Stomach (tissue), 19 donors: ENCODE measurements at places on chromosomes 7 and 10. TPM values are rescaled to one million over a fixed set of nuclear protein-coding genes. Genes with fewer than 3 reads are reported as not detected.

DNA sequence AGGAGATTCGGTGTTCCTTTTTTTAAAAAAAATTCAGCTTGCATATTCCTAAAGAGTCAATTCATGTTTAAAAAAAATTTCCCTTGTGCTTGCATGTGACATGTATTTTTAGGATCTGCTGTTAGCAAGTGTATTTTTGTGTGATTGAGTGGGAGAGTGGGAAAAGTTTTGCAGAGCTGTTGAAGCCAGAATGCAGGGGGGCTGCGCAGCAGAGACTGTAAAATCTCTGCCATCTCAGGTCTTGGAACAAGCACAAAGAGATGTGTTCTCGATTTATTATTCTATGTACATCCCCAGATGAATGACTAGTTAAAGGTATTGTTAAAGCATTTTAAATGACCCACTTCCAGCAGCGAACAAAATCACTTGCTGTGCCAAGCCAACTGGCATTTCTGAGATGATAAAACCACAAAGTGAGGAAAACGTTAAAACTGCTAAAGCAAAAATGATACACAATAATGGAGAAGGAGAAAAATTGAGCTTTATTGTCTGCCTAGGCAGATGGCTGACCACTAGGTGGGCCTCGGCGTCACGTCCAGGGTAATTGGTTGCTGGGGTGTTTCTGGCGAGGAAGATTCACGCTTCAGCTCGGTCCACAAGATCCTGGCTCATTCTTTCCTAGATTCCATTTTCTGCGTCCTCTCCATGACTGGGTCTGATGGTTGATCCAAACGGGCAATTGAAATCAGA lies 67.0 kb upstream of the ATRNL1 start:
- DNase-seq: no peak
- H3K27ac ChIP-seq: no peak overlapping the region
- no peaks in the 10 kb centered on the region for H3K36me3 ChIP-seq
- H3K27me3 ChIP-seq: no peaks in the 10 kb centered on the region

The DNA2 gene
- polyA plus RNA-seq: 0.31 TPM

DNA sequence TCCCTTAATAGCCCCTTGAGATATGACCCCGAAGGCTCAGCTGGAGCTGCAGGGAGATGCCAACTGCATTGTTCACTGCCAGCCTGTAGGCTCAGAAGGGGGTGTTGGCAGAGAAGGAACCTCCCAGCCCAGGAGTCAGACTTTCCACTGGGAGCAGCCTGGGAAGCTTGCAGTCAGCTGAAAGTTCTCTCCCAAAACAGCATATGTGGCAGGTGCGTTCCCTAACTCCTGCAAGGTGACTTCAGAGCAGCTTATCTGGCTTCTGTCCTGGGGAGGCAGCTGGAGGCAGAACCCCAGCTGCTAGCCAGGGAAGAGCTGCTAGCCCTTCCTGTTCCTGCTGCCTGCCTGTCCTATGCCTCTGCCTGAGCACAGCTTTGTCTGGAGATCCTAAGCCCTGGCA lies 8.1 kb downstream of the SFTPA2 start:
- H3K27ac ChIP-seq: no peak overlapping the region
- DNase-seq: no peak
- H3K27me3 ChIP-seq: no peaks in the 10 kb centered on the region

- no peaks in the 10 kb centered on the region for H3K27me3 ChIP-seq
- H3K4me3 ChIP-seq: peak within 1 kb of the TSS; percentile 48
- peak within 1 kb of the TSS; percentile 16 for H3K27ac ChIP-seq
- H3K4me1 ChIP-seq: peaks cover 12% of the 10 kb centered on the region
- no peaks in the 10 kb centered on the region for H3K36me3 ChIP-seq
Measured at GRCh38 chr7:117479225-117480054, at the start of gene CFTR. TSS of gene CFTR (plus strand) at chr7:117480025. CDS start at chr7:117480095, 70 bp downstream.

The PRKG1 gene
- 7.9 TPM for polyA plus RNA-seq

DNA sequence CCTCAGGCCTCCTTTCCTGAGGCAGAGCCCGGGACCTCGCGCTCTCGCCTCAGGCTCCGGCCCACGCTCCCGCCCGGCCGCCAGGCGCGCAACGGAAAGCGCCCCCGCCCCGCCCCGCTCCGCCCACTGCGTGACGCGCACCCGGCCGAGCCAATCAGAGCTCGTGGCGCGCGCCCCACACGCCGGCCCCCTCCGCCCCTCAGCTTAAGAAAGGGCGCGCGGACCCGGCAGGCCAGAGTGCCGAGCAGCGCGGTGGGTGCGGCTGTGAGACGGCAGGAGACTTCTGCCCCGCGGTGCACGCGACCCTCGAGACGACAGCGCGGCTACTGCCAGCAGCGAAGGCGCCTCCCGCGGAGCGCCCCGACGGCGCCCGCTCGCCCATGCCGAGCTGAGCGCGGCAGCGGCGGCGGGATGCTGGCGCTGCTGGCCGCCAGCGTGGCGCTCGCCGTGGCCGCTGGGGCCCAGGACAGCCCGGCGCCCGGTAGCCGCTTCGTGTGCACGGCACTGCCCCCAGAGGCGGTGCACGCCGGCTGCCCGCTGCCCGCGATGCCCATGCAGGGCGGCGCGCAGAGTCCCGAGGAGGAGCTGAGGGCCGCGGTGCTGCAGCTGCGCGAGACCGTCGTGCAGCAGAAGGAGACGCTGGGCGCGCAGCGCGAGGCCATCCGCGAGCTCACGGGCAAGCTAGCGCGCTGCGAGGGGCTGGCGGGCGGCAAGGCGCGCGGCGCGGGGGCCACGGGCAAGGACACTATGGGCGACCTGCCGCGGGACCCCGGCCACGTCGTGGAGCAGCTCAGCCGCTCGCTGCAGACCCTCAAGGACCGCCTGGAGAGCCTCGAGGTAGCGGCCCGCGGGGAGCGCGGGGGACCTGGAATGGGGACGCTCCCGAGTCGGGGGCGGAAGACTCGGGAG lies at the start of gene NPTX2:
Gene NPTX2 (plus strand): TSS at position 235 of the 909 bp plus-strand sequence. CDS start 177 bp downstream, at position 412.
- peaks cover 9% of the 10 kb centered on the region for H3K27me3 ChIP-seq
- H3K27ac ChIP-seq: no peak within 1 kb of the TSS
- peaks cover 39% of the 10 kb centered on the region for H3K4me1 ChIP-seq
- H3K4me3 ChIP-seq: peak within 1 kb of the TSS; percentile 43
- no peak for DNase-seq

GRCh38 chr10:48941427-48942075 lies 1.9 kb upstream of the LRRC18 start:
- H3K4me3 ChIP-seq: no peak overlapping the region
- H3K4me1 ChIP-seq: no peaks in the 10 kb centered on the region
- H3K36me3 ChIP-seq: no peaks in the 10 kb centered on the region
- no peaks in the 10 kb centered on the region for H3K27me3 ChIP-seq
- H3K27ac ChIP-seq: no peak overlapping the region

The ATOH7 gene
- polyA plus RNA-seq: 0.30 TPM

DNA sequence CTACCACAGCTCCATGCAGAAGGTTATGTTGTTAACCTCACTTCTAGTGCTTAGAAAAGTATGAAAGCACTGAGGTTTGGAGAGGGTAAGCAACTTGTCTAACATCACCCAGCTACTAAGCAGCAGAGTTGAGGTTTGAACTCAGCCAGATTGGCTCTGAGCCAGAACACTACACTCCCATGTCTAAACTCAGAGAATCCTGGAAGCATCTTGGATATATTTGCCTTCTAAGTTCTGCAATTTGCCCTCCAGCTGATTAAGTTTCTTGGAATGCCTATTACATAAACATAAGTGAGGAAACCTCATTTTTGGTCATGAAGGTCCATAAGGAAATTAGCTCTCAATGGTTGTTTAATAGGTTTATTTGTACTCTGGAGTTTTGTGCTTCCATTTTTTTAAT lies 78.1 kb upstream of the PHYHIPL start:
- H3K27me3 ChIP-seq: no peaks in the 10 kb centered on the region
- no peaks in the 10 kb centered on the region for H3K4me1 ChIP-seq
- no peaks in the 10 kb centered on the region for H3K36me3 ChIP-seq
- DNase-seq: no peak

- no peak for DNase-seq
- H3K27me3 ChIP-seq: no peaks in the 10 kb centered on the region
- H3K36me3 ChIP-seq: no peaks in the 10 kb centered on the region
- no peak overlapping the region for H3K27ac ChIP-seq
- no peak overlapping the region for H3K4me3 ChIP-seq
Measured at GRCh38 chr10:86182595-86182994, 184.0 kb downstream of the GRID1 start.

The PTPRZ1 gene
- 2.7 TPM for polyA plus RNA-seq

The EGR2 gene
- 0.46 TPM for polyA plus RNA-seq

GRCh38 chr10:132848291-132848701 lies 62.3 kb upstream of the NKX6-2 start:
- H3K27me3 ChIP-seq: peaks cover 47% of the 10 kb centered on the region
- peak; percentile 60 for DNase-seq
- H3K4me3 ChIP-seq: peak overlapping the region; percentile 35
- peak overlapping the region; percentile 40 for H3K27ac ChIP-seq
- H3K4me1 ChIP-seq: peaks cover 27% of the 10 kb centered on the region
- H3K36me3 ChIP-seq: no peaks in the 10 kb centered on the region

DNA sequence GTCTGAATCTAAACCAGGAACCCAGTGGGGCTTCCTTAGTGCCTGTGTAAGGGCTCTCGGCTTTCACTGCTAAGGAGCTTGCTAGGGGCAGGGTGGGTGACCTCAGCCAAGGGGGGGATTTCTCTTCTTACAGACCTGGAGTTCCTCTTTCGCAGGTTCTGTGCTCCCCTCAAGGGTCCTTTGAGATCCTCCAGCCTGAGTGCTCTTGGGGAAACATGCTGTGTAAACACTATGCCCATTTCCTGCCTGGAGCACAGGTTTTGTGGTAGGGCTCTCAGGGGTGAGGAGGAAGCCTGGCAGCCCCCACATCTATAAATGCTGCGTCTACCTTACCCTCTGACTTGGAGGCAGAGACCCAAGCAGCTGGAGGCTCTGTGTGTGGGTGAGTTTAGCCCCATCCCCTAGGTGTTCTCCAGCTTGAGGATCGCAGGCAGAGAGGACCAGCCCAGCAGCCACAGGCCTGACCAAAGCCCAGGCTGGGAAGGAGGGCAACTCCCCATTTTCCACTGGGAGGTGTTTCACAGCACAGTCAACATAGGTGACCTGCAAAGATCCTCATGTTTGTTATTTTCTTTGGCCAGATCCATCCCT lies at the start of gene SFTPA1:
Gene SFTPA1 (plus strand): TSS at position 339 of the 591 bp plus-strand sequence. CDS start 887 bp downstream, outside the sequence.
- H3K4me3 ChIP-seq: no peak within 1 kb of the TSS
- no peaks in the 10 kb centered on the region for H3K27me3 ChIP-seq
- no peak for DNase-seq
- H3K36me3 ChIP-seq: no peaks in the 10 kb centered on the region
- H3K27ac ChIP-seq: no peak within 1 kb of the TSS

The TFEC gene
- polyA plus RNA-seq: 1.4 TPM

- no peaks in the 10 kb centered on the region for H3K27me3 ChIP-seq
- no peak overlapping the region for H3K27ac ChIP-seq
- peaks cover 50% of the 10 kb centered on the region for H3K4me1 ChIP-seq
- H3K36me3 ChIP-seq: no peaks in the 10 kb centered on the region
- no peak overlapping the region for H3K4me3 ChIP-seq
Measured at GRCh38 chr10:75428434-75429158, 2.8 kb upstream of the LRMDA start.

The CCDC3 gene
- polyA plus RNA-seq: 2.7 TPM

DNA sequence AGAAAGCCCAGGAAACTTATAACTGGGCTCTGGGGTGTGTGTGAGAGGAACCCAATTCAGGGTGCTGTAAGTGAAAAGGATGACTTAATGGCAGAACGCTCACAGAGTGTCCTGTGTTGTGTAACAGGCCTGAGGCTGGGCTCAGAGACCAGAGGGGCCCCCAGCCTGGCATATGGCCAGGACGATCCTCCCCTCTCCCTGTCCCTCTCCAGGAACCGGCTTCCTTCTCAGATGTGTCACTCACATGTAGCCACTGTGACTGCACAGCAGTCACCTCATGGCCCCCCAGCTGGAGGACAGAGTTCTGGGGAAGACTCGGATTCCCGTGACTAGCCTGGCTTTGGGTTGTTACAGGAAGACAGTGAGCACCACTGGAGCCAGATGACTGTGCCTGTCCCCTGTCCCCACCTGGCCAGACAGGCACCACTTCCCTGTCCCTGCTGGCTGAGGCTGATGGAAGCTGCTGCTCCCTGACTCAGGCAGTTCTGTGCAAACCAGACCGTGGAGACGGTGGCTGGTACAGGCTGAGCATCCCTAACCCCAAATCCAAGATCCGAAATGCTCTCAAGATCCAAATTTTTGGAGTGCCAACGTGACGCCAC lies 220.5 kb downstream of the MLLT10 start:
- no peaks in the 10 kb centered on the region for H3K27me3 ChIP-seq
- DNase-seq: no peak
- no peak overlapping the region for H3K27ac ChIP-seq
- H3K4me3 ChIP-seq: no peak overlapping the region
- peaks cover 7% of the 10 kb centered on the region for H3K4me1 ChIP-seq

GRCh38 chr10:77867124-77867719 lies 59.3 kb downstream of the DLG5 start:
- peaks cover 25% of the 10 kb centered on the region for H3K36me3 ChIP-seq
- H3K4me3 ChIP-seq: no peak overlapping the region
- no peak for DNase-seq

DNA sequence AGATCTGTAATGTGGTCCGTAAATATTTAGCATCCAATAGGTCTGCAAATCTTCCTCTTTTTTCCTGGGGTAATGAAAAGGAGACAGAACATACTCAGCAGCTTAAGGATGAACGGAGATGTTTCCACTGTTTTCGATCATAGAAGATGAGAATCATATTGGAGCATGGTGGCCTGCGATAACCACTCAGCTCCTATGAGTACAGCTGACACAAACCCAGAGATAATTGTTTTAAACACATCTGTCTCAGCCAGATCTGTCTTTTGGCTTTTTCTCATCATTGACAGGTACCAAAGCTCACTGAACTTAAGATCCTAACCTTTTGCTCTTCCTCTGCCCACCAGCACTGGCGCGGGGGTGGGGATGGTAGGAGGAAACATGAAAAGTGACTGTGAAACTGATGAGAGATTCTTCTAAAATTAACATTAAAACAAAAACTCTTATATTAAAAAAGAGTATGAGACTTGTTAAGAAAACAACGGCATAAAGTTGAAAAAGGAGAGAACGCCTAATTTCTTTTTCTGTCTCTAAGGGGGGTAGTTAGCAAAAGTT lies 71.0 kb downstream of the SVOPL start:
- H3K4me3 ChIP-seq: no peak overlapping the region
- no peak overlapping the region for H3K27ac ChIP-seq
- no peak for DNase-seq
- no peaks in the 10 kb centered on the region for H3K27me3 ChIP-seq

The DYNC1I1 gene
- 0.93 TPM for polyA plus RNA-seq

DNA sequence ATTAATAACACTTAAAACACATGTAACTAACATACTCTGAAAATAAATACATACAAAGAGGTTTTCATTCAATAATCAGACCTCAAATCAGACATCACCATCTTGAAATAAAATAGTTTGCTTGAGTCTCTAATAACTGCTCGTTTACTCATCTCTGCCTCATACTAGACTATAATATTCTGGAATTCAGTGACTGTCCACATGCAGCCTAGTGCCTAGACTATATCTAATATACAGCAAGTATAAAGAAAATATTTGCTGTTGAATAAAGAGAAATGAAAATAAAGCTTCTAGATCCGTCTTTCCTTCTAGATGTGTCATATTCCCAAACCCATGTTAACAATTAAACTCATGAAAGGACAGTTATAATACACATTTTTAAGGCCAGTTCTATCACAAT lies 236.3 kb upstream of the LRRN3 start:
- no peaks in the 10 kb centered on the region for H3K4me1 ChIP-seq
- DNase-seq: no peak
- H3K36me3 ChIP-seq: no peaks in the 10 kb centered on the region

The GTF2IRD1 gene
- 8.0 TPM for polyA plus RNA-seq
